ENCODE measurements at places on chromosomes 3 and 15.
A peak's percentile ranks its signal among the peaks of the same experiment; 100 is the strongest.

DNA sequence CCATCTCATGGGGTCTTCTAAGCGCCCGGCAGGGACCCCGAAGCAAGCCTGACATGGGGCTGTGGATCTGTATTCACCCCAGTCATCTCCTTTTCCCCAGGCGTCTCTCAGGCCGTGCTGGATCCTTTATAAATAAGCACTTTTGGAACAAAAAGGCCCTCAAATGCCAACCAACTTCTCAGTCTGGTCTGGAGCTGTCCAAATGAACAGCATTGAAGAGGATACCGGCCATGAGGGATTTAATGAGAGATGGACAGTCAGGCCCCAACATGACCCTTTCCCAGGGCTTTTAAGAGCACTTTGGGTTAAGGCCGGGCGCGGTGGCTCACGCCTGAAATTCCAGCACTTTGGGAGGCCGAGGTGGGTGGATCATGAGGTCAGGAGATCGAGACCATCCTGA, 89.2 kb upstream of the SPATA12 start:
- DNase-seq: no peak

DNA sequence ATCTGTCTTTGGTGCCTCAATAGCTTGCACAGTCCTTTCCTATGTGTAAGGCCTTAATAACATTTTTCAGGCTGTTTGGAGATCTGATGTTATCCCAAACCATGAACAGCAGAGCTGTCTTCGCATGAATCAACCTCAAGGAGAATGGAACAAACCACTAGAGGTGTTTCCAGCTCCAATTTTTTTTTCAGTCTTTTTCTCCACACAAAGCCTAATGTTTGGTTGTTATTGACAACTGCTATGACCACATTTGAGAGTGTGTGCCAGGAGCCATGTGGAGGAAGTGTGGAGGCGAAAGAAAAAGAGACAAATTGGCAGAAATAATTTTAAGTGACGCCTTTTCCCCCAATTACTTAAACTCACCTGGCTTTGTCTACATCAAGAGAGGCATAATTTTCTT, 38.7 kb downstream of the RTP4 start:
- no peak for DNase-seq

DNA sequence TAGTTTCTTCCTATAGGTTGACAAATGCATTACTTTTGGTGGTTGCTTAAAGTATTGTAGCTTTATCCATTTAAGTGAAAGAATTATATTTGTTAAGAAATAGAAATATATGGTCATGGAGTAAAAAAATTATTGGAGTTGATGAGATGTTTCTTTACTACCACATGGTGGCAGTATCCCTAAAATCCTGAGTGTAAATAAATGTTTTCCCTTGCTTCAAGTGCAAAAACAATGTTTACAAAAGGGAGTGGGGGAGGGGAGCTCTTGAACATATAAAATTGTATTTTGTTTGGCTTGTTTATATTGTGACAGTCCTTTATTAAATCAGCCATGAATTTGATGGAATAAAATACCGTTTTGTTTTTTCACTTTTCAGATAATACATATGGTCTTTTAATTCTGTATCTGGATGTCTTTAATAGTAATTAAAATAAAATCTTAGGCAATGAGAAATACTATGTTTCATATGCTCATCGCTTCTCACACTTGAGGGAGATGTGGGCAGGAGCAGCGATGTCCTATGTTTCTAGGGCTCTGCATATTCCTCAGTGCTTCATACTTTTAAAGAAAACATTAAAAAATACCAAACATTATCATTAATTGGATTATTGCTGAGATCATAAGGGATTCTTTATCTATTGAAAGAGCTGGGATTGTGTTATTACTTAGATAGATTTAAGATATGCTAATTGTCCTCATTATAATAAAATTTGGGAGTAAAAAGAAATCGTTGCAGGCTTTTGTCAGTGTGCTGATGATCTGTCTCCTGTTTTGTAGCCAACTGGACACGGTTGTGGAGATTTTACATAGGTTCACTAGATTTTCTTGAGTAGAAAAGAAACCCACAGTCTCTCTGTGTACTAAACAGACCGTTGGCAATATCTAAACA, 349.7 kb downstream of the TUSC7 start:
- DNase-seq: no peak

DNA sequence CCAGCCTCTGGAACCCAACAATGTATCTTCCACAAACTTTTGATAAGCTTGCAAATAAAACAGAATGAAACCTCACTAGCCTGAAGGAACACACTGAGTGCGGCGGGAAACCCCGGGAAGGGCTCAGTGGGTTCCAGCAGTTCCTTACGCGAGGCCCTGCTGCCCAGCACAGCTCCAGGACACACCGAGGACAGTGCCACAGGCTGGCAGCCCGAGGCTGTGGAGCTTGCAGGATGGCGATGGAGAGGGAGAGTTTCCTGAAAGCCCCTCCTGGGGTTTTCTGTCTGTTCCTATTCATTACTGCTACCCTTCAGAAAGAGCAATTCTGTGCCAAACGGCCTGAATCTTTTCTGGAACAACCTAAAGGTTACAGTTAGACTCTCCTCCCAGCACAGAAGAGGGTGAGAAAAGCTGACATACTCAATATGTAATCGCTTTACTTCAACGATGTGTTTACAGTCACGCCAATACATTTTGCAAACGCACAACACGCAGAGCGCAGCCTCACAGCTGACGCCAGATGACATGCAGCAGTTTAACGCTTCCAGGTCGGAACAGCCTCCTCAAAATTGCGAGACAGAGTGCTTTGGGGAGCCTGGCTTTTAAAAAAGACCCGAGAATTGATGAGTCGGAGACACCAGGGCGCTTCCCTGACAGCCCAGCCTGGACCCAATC, 57.1 kb upstream of the RPL32 start:
- no peak for DNase-seq

DNA sequence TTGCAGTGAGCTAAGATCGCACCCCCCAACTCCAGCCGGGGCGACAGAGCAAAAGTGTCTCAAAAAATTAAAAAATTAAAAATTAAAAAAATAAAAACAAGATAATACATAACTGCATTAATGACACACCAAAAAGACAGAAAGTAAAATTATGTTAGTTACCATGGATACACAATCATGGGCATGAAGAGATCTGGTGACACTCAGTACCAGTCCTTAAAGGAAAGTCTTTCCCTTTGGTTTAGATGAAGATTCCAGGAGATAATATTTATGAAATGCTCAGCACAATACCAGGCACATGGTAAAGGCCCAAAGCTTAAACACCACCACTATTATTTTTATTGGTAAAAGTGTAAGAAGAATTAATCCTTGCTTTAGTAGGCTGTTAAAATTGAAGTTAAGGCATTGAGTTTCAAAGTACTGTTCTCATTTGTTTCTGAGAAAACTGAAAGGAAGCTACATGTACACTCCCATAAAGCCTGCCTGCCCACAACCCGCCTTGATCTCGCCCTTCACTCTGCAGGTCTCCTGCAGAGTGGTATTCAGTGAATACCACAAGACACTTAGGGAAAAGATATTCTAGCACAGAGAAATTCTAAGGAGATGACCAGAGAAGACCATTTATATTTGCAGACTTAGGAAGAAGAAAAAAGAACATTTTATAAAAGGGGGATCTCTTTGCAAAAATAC, 52.3 kb downstream of the SUCLG2 start:
- DNase-seq: peak; percentile 3

DNA sequence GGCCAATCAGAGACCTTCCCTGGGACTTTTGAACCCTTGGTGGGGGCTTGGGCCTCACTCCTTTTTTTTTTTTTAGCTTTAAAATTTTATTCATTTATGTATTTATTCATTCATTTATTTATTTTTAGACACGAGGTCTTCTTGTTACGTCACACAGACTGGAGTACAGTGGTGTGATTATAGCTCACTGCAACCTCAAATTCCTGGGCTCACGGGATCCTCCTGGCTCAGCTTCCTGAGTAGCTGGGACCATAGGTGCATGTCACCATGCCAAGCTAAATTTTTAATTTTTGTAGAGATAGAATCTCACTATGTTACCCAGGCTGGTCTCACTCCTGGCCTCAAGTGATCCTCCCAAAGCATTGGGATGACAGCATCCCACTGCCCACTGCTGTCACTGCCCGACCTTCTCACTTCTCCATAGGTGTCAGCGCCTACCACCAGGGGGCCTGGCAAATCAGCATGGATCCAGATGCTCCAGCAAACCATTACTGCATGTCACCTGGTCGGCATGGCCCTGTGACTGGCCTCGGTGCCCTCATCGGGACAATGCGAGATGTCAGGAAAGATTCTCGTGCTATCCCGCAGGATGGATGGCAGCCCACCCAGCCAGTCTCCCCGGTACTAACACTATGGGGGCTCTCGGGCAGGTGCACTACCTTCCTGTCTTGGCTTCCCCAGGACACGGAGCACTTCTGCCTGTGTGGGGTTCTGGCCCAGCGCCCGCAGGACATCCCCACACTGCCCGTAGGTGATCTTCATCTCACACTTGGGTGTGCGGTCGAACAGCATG, 3.0 kb downstream of the MYL3 start:
- DNase-seq: no peak

DNA sequence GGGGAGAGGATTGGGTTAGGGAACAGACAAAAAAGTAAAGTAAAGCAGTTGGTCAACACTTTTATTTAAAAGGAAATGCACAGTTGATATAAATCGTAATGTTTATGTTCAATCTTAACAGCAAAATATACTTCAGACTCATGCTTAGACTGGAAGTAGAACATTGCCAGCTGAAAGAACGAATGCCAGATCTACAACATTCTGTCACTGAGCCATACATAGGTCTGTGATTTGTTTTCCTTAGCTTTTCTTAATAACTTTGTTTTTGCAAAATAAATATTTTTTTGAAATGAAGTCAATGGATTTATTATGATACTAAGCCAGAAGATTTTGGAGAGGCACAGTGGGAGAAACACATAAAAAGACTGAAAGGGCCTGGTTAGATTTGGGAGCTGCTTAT, 62.0 kb downstream of the LEKR1 start:
- DNase-seq: no peak

All from activated effector memory CD4-positive, alpha-beta T cell treated with Interleukin-2 at 50 U/mL for 16 hours (primary cell).